ENCODE measurements at places on chromosomes 16 and 17.

- DNase-seq: no peak
Measured at GRCh38 chr16:10957771-10958482, 13.6 kb downstream of the CLEC16A start.

- DNase-seq: no peak
Measured at GRCh38 chr16:72903176-72903575, 144.8 kb downstream of the ZFHX3 start.

DNA sequence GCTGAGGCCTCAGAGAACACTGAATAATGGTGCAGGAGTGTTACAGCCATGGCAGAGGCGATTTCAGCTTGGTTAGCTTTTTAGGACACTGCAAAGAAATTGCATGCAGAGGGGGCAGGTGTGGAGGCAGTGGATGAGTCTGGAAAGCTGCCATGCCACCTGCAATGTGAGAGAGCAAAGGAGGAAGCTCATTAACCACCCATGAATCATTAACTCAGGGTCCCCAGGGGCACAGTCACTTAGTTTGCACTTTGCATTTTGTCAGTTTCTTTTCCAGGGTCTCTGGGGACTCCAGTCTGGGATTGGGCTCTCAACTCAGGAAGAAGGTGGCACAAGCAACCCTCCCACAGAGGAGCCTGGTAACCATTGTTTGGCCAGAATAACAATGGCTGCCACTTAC is 132.9 kb downstream of the USP31 start:
- DNase-seq: no peak

DNA sequence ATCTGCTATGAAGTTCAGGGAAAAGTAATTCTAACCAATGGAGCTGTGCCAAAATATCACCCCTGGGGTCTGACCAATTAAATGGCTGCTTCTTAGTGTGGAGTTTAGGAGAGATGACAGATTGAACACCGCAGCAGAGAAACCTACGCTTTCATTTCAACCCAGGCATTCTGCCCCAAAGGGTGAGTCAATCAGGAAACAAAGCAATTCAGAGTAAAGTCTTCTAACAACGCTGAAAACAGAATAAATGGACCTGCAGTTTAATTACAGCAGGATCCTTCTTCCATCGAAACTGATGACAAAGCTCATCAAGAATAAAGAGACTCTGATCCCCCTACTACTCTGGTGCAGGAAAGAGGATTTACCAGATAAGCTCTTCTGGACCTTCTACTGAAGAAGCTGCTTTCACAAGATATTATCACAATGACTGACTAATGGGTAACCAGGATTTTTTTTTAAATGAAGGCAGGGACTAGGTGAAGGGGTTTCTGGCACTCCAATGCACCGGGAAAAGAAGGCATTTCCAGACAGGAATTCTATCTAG is 16.7 kb downstream of the RFFL start:
- no peak for DNase-seq

- DNase-seq: no peak
Measured at GRCh38 chr16:79847101-79847500, 246.6 kb upstream of the MAF start.

- no peak for DNase-seq
Measured at GRCh38 chr17:16440901-16441629, 25.7 kb downstream of the TRPV2 start.

DNA sequence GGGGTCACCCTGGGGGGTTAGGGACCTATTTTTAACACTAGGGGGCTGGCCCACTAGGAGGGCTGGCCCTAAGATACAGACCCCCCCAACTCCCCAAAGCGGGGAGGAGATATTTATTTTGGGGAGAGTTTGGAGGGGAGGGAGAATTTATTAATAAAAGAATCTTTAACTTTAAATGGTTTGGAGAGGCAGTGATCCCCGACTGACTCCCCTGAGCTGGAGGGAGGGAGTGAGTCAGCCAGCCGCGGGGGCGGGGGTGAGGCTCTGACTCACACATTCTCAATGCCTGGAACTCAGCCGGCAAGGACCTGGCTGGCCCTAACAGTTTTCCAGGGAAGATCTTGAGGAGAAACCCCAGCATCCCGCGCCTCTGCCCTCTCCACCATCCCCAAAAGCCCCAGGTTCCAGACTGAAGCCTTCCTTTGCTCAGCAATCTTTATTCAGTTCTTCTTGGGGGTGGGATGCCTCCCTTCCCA is 1.5 kb downstream of the HCFC1R1 start:
- DNase-seq: no peak

DNA sequence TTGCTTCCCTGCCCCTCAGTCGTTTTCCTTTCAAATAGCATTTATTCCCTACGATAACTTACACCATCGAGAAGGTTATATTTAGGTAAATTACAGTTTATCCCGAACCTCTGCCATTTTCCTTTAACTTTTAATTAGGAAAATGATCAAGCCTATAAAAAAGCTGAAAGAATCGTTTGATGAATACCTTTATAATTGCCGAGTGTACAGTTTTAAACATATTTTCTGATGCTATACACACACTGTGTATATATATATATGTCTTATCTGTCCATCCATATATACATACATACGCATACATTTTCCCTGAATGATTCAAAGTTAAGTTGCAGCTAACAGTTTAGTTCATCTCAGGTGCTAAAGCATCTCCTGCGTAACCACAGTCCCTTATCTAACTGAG is 56.6 kb upstream of the CRISPLD2 start:
- DNase-seq: no peak

DNA sequence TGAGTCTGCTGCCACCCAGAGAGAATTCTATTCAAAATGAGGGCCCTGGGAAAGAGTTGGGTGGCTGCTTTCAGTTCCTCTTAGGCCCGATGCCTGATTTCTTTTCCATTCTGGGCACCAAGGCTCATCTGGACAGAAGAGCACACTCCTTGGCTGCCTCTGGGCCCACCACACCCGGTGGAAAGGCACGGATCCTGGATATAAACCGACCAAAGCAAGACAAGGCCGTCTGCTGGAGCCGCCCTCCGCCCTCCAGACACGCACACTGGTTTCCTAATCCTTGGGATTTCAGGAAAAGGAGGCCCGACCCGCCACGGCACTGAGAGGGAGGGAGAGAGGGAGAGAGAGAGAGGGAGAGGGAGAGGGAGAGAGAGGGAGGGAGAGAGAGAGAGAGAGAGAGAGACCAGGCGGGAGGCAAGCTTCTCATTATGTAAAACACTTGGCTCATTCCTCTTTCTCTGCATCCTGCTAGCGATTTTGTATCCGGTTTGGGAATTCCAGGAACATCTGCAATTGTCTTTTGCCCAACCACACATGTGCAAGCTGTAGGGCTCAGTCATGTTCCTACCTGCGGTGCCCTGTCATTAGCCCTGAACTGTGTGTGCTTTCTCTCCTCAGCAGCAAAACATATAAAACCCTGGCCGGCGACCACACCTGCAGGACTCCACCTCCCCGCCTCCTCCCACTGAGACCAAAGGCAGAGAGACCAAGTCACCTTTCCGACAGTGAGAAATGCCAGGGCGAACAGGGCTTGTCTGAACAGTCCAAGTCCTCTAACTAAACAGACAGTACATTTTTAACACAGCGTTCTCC is 347.2 kb downstream of the SOX9 start:
- DNase-seq: no peak

- DNase-seq: no peak
Measured at GRCh38 chr17:45036691-45037090, 14.7 kb downstream of the DCAKD start.

DNA sequence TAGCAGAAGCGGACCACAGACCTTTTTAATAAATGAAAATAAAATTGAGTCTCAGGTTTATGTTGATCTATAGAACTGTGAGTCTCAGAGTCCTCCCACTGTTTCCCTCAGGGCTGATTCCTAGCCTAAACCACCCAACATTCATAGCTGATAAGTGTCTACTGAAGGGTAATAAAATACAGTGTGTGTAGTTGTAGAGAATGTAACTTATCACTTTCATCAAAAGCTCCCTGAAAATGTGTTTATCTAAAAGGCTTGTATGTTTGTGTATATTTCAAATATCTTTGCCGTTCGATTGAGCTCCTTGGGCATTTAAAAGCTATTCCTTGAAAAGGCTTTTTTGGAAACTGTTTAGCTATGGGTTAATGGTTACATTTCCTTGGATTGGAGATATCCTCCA is 740.3 kb upstream of the SOX9 start:
- no peak for DNase-seq

DNA sequence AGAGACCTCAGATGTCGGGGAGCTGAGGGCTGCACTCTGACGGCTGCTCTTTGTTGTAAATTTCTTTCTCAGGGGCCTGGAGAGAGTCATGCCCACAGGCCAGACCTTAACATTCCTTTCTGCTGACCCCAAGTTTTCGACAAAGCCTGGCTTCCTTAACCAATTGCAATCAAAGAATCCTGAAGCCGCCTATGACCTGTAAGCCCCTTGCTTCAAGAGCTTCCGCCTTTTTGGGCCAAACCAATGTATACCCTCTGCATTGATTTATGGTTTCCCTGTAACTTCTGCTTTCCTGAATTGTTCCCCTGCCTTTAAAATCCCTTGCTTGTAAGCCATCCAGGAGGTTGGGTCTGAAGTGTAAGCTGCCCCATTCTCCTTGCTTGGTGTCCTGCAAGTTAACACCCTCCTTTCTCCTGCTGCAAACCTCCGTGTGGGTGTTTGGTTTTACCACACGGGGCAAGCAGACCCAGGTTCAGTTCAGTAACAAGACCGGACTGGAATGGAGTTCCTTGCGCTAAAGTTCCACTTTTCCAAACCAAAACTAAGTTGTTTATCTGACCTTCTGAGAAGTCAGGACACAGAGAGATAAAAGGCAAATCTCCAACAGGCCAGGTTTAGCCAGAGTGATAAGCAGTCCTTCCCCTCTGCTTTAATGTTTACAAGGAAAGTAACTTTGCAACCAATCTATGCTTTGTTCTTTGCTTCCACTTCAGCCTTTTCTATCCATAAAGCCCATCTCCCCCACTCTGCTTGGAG is 141.6 kb downstream of the KCNJ12 start:
- no peak for DNase-seq

DNA sequence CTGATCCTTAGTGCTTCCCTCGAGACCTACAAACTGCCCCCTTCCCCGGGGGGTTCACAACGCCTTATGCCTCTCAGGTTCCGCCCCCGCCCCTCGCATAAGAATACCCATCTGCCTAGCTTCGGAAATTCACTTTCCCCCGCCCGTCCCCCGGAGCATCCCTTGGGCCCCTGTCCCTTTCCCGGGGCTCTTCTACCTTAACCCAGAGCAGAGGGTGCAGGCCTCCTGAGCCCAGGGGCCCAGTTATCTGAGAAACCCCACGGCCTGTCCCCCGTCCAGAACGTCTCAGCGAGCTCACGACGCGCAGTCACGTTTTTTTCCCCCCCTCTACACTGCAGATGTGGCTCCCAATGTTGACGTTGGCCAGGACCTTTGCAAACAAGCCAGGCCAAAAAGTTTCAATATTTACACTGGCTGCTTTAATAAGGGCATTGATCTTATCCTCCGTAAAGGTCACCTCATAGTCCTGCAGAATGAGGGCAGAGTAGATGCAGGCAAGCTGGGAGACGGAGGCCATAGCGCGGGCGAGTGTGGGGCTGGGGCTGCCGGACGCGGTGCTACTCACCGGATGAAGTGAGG is 1.4 kb upstream of the NBR1 start:
- DNase-seq: no peak

- DNase-seq: no peak
Measured at GRCh38 chr17:77596491-77597417, 361.7 kb upstream of the TNRC6C start.

- no peak for DNase-seq
Measured at GRCh38 chr16:28846933-28847273, 755 bp upstream of the TUFM start.

Data from esophagus squamous epithelium (tissue), 5 donors.